ENCODE measurements at places on chromosomes 2 and 18.

- no peak for DNase-seq
Observed at GRCh38 chr2:176246331-176246730, 22.9 kb upstream of the MTX2 start.

DNA sequence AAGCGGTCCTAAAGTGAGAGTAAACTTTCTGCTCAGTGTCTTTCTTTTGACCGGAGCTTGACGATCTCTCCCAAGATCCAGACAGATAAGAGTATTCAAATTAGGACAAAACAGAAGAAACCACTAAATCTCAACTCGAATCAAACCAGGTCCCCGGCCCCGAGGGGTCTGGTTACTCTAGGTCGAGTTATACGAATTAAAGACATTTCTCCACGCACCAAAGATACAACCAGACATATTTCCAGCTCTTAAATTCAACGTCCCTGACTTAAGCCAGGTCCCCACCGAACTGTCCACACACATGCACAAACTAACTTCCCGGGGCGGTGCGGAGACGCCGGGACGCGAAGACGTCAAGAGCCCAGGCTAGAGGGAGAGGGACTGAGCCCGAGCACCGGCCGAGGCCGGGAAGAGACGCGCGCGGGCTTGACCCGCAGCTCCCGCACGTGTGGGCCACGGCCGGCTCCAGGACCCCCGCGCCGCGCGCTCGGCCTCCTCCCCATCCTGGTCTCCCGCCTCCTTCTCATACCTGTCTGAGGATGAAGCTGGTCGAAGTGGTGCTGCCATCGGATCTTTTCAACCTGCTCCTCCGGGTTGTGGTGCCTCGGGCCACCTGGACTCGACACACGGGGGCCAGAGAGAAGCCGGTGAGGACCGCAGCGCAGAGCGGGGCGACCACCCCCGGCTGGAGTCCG lies 896 bp downstream of the CACNB4 start:
- DNase-seq, result peak; percentile 7

GRCh38 chr2:226115102-226115831 lies 684.4 kb downstream of the IRS1 start:
- DNase-seq, result no peak

DNA sequence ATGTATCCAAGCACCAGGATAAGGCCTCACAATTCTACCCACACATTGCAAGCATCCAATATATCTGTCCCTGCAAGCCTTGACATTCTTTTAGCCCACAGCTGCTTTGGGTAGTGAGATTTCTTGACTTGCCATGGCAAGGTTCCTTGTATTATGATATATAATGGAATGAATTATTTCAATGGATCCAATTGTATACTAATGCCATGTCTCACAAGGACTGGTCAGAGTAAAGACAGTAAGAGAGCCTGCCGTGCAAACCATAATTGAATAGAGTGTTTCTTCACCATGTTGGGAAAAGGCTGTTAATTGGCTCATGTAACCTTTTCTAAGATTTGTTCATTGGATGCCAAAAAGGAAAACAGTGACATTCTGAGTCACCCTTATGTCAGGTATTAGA lies 64.3 kb upstream of the RBBP8 start:
- no peak for DNase-seq

GRCh38 chr2:203061346-203061745 lies 46.7 kb downstream of the NBEAL1 start:
- DNase-seq, result no peak

GRCh38 chr2:187105218-187105617 lies 256.2 kb upstream of the ZSWIM2 start:
- DNase-seq, result no peak

DNA sequence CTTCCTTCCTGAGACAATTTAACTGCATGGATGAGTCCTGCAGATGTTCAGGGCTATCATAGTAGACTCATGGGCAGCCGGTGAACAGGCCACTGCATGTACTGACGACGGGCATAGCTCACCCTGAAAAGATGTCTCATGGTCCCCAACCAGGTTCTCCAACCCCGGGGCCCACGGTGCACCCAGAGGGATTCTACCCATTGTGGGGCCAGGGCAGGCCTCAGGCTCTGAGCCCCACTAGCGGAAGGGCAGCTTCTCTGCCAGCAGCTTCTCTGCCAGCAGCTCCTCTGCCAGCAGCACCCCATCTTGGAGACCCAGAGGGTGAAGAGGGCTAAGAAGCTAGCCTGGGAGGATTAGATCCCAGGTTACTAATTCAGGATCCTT lies 3.2 kb upstream of the CNNM4 start:
- no peak for DNase-seq

- no peak for DNase-seq
Observed at GRCh38 chr2:242029422-242030225, 160.1 kb downstream of the RTP5 start.

DNA sequence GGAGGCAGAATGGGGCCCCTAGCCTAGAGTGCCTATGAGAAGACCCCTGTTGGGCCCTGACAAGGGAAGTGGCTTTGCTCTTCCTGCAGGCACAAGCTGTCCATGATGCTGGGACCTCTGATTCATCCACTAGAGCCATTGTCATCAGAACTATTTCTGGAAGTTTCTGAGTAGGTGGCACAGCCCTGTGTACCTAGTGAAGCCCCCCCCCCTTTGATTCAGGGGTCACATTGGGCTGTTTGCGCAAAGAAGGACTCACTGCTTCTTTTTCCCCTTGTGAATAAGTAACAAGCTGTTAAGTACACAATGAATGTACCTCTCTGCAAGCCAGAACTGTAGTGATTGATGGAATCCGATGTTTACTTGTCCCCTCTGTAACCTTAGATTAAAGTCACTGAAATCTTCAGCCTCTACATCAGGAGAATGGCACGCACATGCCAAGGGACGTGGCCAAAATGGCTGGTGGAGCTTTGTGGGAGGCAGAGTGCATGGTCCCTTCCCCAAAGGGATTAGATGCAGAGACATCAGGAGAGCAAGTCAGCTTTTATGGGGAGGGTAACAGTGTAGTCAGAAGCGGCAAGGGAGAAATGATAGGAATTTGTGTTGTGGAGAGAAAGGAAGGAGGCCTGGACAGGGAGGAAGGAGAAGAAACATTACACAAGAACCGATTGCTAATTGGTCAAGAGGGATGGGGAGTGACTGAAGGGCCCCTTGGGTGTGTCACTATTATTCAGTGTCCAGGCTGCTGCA lies 267.6 kb upstream of the RAB12 start:
- DNase-seq, result no peak

DNA sequence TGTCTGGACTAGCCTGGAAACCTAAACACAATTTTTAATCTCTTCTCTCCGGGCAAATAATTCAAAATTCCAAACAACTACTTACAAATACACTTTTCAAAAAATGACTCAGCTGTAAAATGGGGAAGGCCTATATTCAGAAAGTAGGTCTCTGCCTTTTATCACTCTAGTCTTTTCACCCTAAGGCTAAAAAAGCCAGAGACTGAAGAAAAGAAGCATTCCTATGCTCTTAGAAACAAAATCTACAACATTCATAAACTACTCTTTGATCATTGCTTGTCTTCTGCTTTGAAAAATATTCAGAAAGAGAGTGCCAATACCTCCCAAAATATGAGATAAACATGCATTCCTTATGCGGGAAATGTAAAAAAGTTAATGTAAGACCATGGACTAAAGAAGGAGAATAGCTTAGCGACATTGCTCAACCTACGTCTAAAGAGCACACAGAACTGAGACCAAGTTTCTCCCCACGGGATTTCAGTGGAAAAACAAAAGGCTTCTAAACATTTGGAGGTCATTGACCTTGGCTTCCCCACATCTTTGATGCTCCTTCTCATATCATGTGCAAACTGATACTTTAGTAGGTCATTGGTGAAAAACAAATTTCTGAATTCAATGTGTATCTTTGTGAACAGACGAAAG lies 74.4 kb upstream of the EPB41L3 start:
- DNase-seq, result no peak

- DNase-seq, result peak; percentile 22
Observed at GRCh38 chr18:58847383-58848071, 17.1 kb upstream of the ZNF532 start.

DNA sequence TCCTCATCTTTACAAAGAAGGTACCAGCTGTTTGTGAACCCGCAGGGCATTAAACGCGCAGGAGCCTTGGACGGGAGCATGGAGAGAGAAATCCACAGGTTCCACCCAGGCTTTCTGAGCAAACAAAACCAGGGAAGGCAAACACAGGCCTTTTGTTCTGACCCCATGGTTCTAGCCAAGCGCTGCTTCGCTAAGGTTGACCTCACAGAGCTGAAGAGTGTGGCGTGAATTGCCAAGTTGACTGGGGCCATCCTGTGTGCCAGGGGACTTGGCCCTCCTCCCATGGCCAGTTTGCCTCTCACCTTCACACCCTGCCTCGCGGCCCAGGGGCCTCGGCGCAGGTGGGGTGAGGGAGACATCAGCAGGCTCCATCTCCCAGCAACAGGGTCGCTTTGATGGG lies 74.1 kb downstream of the VAPA start:
- DNase-seq, result no peak

DNA sequence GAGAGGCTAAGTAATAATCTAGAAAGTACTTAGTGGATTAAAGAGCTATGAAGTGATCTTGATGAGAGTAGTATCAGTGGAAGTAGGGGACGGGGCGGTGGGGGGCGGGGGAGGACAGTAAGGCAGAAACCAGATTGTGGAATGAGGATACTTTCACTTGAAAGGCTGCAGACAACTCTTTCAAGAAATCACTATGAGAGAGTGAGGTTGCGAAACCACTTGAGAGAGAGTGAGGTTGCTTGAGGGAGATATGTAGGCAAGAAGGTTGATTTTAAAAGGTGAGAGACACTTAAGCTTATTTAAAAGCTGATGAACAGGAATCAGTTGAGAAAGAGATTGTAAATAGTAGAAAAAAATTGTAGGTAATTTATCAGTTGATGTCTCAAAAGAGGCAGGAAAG lies 3.8 kb downstream of the ZNF397 start:
- DNase-seq, result no peak

DNA sequence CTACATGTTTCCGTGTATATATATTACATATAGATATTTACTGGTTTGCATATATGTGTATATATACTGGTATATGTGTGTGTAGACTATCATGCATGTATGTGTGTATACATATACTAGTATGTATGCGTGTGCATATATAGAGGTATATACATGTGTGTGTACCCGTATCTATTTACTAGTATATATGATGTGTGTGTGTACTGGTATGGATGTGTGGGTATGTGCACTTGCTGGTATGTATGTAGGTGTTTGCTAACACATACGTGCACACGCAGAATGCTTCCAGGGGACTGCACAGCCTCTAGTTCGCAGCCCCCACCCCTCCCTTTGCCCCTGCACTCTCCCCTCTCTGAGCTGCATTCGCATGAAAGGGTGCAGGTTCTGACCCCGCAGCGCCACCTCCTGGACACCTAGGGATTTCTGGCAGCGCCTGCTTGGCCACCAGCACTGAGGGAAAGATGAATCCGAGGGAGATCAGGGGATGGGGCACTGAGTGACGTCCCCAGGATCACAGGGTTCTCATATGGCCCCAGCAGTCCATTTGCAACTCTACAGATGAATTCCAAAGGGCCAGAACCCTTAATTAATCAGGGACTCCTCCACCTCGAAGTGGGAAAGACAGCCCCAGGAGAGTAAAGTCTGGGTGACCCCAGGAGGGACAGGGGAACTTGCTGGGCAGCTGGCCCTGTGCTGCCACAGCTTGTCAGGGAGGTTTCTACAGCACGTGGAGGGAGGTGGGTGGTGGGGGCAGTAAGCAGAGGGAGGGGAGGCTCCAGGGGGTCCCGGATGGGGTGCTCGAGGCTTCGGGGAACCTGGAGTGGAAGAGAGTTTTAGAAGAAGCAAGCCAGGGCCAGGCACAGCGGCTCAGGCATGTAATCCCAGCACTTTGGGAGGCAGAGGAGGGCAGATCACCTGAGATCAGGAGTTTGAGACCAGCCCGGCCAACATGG lies 66.8 kb upstream of the ASAP2 start:
- DNase-seq, result peak; percentile 85

DNA sequence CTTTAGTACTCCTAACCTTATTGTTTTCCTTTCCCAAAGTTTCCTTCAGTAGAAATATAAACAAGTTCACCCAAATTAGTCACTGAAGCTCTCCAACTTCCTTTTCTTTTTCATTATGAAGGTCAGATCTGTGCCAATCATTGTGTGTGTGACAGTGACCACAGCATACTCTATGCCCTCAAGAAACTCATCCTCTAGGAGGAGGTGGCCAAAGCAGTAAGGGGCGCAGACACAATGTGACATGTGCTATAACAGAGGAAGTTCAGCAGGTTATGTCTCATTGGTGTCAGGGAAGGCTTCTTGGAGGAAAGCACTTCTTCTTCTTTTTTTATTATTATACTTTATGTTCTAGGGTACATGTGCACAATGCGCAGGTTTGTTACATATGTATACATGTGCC lies 60.0 kb upstream of the PSME4 start:
- no peak for DNase-seq

- peak; percentile 73 for DNase-seq
Observed at GRCh38 chr2:134207589-134208209, 46.2 kb upstream of the MGAT5 start.

- DNase-seq, result no peak
Observed at GRCh38 chr2:158486150-158486969, 29.6 kb downstream of the PKP4 start.

- no peak for DNase-seq
Observed at GRCh38 chr18:10518595-10519255, 7.1 kb upstream of the NAPG start.

DNA sequence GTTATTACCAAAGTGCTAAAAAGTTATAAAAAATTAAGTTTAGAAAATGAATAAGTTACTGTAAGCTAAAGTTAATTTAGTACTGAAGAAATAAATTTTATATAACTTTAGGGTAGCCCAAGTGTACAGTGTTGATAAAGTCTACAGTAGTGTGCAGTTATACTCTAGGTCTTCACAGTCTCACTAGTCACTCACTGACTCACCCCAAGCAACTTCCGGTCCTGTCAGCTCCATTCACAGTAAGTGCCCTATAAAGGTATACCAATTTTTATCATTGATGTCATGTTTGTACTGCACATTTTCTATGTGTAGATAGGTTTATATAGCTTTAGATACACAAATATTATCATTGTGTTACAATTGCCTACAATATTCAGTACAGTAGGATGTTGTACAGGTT lies 518.3 kb upstream of the PIK3C3 start:
- DNase-seq, result no peak

DNA sequence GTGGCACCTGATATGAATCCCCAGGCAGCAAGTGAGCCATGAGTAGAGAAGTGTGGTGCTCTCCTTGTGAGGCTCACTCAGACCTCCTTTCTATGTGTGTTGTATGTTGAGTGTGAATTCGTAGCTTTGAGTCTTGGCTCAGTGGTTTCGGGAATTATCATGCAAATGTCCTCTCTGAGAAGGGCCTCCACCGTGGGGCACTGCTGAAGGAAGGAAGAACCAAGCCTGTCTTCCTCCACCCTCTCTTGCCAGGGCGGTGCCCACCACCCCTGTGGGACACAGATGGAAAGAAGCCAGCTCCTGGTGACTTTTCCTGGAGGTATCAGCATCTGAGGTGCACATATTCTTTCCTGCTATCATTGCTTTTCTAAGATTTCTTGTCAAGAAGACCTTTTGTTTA lies 156.1 kb downstream of the MYT1L start:
- DNase-seq, result no peak
